ENCODE measurements at places on chromosomes 3 and 15.

- DNase-seq: no peak
These were observed 333.1 kb upstream of the KCNMB2 start for GRCh38 chr3:178203165-178203564.

GRCh38 chr3:193984876-193985275, 151.1 kb upstream of the HES1 start:
- no peak for DNase-seq

GRCh38 chr3:70744536-70744935, 432.1 kb upstream of the MDFIC2 start:
- DNase-seq: no peak

- no peak for DNase-seq
These were observed 519.8 kb upstream of the MDFIC2 start for GRCh38 chr3:70832089-70832833.

- no peak for DNase-seq
These were observed 18.4 kb upstream of the NR2E3 start for GRCh38 chr15:71791975-71792374.

DNA sequence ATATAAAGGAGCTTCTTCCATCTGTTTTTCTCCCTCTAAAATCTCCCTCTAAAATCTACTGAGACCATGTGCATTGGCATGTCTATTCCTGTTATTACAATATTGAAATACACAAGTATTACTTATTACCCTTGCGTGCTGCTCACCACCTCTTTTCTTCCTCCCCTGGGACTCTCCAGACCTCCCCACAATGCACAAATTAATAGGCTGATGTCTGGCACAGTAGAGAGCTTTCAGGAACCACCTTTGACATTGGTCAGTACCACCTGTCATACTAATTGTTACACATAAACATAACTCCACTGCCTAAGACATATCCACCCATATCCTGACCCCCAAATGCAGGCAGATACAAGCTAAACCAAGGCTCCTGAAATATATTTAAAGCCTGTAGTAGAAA, 722.6 kb downstream of the FHIT start:
- no peak for DNase-seq

DNA sequence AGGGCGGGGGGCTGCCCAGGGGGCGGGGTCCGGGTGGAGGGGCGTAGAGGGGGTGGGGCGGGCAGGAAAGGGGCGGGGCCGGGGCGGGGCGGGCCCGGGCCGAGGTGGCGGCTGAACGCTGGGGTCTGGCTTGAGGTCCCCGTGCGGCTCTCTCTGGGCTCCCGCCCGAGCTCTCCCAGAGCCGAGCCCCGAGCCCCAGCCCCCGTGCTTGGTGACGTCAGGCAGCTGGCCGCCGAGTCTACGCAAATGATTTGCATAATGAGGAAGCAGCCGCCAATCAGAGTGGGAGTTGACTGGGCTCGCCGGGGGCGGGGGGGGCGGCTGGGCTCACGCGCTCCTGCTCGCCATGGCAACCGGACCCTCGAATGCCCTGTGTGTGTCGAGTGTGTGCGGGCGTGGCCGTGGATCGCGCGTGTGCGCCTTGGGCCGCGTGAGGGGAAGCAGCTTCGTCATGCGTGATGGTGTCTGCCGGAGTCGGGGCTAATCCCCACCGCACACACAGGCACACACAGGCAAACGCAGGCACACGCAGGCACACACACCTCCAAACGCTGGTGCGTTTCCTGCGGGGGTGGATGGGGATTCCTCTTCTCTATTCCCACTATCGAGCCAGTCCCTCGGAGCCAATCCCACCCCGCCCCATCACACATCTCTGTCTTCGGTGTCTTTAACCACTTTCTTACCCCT, at the start of gene CELF6:
Gene CELF6, minus strand, starts transcription at position 173 of the 687 bp plus-strand sequence. CDS start 283 bp downstream, outside the sequence.
- DNase-seq: peak; percentile 77

GRCh38 chr15:42057799-42058646, 36.3 kb downstream of the PLA2G4D start:
- no peak for DNase-seq

DNA sequence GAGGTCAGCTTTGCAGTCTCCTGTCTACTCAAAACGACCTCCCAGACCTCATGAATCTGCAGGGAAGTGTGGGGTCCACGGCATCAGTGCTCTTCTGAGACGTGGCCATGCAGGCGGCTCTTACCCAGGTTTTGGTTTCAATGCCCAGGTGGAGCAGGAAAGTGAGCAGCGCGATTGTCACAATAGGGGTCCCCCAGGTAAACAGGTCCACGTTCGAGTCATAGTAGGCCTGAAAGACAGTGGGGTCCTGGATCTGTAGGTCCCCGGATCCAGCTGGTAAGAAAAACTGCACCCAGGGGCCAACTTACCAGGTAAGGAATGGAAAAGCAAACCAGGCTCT, 182.5 kb downstream of the ATP10A start:
- no peak for DNase-seq

DNA sequence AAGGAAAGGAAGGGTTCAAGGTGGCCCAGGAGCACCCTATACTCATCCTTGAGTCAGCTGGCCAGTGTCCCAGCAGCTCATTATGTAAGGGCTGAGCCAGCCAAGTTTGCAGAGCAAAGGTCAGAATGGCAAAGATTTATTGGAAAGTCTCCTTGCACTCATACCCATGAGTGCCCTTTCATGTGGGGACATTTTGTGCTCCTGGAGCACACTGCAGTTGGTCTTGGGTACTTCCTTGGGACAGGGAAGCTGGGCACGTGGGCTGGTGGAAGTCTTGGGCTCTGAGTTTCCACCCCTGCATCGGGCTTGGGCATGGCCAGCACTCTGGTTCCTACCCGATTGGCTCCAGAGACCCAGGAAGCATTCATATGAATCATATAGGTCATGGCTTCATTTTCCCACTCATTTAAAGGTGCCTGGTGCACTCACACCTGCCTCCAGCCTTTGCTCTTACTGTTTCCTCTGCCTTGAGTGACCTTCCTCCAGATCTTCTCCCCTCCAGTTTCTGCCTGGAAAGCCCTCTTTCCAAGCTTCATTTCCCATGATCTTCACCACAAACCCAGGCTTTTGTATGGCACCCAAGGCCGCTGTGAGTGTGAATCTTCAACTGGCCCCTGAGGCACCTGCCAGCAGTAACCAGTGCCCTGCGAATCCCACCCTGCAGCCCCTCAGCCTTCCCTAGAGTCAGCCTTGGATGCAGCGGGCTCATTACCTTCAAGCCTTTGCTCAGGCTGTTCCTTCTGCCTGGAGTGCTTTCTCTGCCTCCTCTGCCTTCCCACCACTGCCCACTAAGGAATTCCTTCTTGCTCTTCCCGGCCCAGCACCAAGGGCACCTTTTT, 10.5 kb upstream of the PRKCD start:
- no peak for DNase-seq

GRCh38 chr3:194040516-194041273, 95.3 kb upstream of the HES1 start:
- no peak for DNase-seq

Data from activated gamma-delta T cell (primary cell).